HS-5 (cell line): ENCODE measurements at places on chromosomes 7 and 10.

DNA sequence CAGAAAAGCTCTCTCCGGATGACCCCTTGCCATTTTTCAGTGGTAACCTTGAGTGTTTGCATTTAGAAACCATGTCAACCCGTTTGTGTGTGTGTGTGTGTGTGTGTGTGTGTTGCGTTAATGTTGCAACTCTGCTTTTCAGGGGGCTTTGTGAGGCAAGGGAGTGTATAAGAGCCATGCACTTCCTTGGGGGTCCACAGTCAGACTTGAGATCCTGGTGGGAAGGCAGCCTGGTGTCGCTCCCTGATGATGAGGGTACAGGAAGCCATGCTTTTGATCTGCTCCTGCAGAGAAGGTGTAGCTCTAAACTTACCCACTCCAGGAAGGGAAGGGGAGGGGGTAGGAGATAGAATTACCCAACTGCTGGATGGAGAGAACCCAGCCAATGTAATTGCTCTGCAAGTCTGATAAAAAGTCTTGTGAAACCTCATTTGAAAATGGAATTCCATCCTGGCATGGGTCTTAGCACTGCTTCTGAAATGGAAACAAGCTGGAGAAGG lies 10.7 kb downstream of the GRK5 start:
- DNase-seq = no peak

DNA sequence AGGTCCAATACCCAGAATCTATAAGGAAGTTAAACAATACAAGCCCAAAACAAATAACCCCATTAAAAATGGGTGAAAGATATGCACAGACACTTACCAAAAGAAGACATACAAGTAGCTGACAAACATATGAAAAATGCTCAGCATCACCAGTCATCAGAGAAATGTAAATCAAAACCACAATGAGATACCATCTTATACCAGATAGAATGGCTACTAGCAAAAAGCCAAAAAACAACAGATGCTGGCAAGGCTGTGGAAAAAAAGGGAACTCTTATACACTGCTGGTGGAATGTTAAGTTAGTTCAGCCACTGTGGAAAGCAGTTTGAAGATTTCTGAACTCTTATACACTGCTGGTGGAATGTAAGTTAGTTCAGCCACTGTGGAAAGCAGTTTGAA lies 331.1 kb downstream of the KIF20B start:
- no peak for DNase-seq

DNA sequence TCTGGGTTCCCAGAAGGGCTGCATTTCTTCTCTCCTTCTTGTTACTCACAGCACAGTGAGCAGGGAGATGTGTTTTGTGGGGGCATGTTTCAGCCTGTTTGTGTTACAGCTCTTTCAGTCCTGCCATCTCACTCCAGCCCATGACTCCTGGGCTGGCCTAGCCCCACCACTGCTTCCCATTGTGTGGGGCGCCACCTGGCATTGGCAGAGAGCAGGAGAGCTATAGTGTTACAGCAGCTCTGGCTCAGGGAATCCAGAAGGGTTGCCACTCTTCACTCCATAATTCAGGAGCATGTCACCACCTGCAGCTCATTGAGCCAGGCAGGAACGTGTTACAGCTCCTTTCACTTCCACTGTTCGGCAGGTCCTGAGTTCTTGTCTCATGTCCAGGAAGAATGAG lies 30.0 kb downstream of the CLDN12 start:
- no peak for DNase-seq

GRCh38 chr10:97850446-97850845 lies 803 bp downstream of the GOLGA7B start:
- DNase-seq = no peak

DNA sequence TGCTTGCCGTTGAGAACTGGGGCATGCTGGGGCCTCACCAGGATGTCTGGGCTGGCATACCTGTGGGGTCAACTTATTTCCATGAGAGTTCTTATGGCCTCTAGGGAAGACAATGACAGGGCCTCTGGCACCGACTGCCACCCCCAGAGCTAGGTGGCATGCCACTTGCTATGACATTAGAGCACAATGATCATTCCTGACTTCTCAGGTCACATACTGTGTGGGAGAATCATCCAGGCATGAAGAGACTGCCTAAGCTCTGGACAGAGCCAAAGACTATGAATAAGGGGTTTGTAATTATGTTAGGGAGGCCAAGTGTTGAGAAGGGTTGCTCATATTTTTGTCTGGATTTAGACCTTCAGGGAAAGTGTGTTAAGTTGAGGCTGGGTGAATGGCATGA lies 97.5 kb downstream of the PTPN20 start:
- no peak for DNase-seq

GRCh38 chr7:97845622-97846203 lies 26.5 kb downstream of the ASNS start:
- no peak for DNase-seq

GRCh38 chr10:10418387-10418786 lies 599.3 kb upstream of the CELF2 start:
- no peak for DNase-seq

- no peak for DNase-seq
Measured at GRCh38 chr10:121322776-121323175, 275.5 kb downstream of the FGFR2 start.

DNA sequence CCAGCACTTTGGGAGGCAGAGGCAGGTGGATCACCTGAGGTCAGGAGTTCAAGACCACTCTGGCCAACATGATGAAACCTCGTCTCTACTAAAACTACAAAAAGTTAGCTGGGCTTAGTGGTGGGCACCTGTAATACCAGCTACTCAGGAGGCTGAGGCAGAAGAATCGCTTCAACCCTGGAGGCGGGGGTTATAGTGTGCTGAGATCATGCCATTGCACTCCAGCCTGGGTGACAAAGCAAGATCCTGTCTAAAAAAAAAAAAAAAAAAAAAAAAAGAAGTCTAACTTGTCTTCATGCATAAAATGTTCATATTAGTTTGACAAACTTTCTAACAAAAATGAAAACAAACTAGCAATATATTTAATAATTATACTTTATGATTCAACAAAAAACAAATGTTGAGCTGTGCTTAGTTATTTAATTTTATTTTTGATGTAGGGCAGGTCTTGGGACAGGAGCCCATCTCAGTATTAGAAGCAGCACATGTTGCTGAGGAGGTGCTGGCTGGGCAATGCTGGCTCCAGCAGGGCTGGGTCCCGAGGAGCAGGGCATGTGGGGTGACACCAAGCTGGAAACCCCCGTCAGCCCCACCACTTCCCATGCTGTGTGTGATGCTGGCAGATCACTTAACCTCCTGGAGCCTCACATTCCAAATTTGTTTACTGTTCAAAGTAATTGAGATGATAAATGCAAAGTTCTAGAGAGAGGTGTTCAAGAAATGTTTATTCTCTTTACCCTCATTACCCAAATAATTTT lies 335.3 kb upstream of the KLF6 start:
- no peak for DNase-seq

GRCh38 chr10:9789996-9790395 lies 1227.7 kb upstream of the CELF2 start:
- no peak for DNase-seq
